Mammary epithelial cell (primary cell): ENCODE measurements at places on chromosomes 12 and 14. TPM values are rescaled to one million over a fixed set of nuclear protein-coding genes. Genes with fewer than 3 reads are reported as not detected.

Gene FSCB
- not detected in 2 replicates for total RNA-seq

Gene GNPNAT1
- total RNA-seq = 24.0 TPM

Gene CDCA4
- total RNA-seq = 18.8 and 38.2 TPM in 2 replicates

Gene SSTR1
- total RNA-seq = under 0.01 TPM

Gene CIT
- total RNA-seq = 13.1 and 30.0 TPM in 2 replicates

Gene MORN3
- total RNA-seq = not detected

Gene FOXG1
- total RNA-seq = not detected in 2 replicates

Gene POC1B
- 16.8 and 20.4 TPM in 2 replicates for total RNA-seq

Gene GUCY2C
- not detected for total RNA-seq

Gene SLCO1B1
- total RNA-seq = not detected

Gene ACVRL1
- 0.33 TPM for total RNA-seq

Gene RNF212B
- total RNA-seq = not detected in 2 replicates

Gene PZP
- not detected for total RNA-seq

Gene TPH2
- total RNA-seq = not detected

Gene PTPN21
- total RNA-seq = 18.1 and 22.8 TPM in 2 replicates

Gene TMPO
- total RNA-seq = 30.4 and 74.2 TPM in 2 replicates

Gene CBLN3
- total RNA-seq = 1.3 TPM

Gene FGF23
- total RNA-seq = not detected

Gene PLEKHH1
- 11.9 and 13.1 TPM in 2 replicates for total RNA-seq

Gene AHNAK2
- 99.6 and 110 TPM in 2 replicates for total RNA-seq

Gene MYL2
- not detected for total RNA-seq

Gene TAS2R14
- total RNA-seq = 1.4 and 1.7 TPM in 2 replicates
